ENCODE measurements at places on chromosomes 5 and 9.

GRCh38 chr5:50576265-50576664 is 90.2 kb upstream of the PARP8 start:
- no peak for DNase-seq

DNA sequence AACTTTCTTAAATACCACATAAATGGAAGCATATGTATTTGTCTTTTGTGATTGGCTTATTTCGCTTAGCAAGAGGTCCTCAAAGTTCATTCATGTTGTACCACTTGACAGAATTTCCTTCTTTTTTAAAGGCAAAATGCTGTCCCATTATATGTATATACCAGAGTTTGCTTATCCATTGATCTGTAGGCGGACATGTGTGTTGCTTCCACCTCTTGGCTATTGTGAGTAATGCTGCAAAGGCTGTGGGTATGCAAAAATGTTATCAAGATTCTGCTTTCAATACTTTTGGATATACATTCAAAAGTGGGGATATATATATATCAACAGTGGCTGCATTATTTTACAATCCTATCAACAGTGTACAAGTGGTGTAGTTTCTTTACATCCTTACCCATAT is 271.0 kb downstream of the PRR16 start:
- no peak for DNase-seq

DNA sequence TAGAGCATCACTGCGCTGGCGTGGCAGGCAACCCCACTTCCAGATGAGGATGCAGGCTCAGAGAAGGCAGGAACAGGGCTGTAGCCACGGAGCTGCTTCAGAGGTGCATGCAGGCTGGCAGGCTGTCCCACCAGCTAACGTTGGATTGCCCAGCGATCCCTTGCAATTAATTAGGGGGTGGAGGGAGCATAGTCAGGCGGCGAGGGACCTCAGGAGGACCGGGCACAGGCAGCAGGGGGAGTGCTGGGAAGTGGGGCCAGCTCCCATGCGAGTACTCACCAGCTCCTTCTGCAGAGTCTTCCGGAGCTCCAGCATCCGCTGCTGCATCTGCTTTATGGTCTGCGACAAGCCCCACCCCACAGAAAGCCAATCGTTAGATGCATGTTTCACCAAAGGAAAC is 20.3 kb downstream of the ARPC5L start:
- DNase-seq: no peak

- DNase-seq: no peak
Observed at GRCh38 chr9:109487247-109487646, 10.9 kb downstream of the PTPN3 start.

DNA sequence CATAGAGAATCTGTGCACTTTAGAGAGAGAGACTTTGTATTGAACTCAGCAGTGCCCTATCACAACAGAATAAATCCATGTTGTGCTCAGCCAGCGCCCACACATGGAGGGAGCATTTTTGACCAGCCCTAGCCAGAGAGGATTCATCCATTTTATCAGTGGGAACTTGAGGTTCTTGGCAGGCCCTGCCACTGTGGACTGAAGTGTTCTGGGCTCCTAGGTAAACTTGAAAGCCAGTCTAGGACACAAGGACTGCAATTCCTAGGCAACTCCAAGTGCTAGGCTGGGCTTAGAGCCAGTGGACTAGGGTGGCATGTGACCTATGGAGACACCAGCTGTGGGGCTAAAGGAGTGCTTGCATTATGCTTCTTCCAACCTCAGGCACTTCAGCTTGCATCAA is 523.5 kb downstream of the CDH12 start:
- DNase-seq: no peak

DNA sequence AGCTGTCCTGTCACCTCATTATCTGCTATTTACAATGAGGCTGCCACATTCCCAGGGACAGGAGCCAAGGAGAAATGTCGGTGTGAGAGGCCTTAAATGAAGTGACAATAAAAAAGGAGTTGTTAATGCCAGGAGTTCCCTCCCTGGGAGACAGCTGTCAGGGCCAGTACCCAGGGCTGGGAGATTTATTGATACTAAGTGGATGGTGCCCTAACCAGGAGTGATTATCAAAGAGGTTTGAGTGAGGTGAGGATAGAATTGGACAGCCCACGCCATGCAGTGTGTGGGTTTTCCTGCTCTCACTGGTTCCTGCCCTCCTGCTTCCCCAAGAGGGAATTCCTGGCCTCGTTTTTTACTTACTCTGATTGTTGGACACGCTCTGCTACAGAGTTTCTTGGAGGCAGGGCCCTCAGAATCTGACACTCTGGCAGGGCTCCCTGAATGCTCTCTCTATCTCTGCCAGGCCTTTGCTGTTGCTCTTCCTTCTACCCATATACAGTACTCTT is 150.8 kb downstream of the GRIA1 start:
- no peak for DNase-seq

- no peak for DNase-seq
Observed at GRCh38 chr5:140358738-140359310, 1.2 kb upstream of the SLC4A9 start.

DNA sequence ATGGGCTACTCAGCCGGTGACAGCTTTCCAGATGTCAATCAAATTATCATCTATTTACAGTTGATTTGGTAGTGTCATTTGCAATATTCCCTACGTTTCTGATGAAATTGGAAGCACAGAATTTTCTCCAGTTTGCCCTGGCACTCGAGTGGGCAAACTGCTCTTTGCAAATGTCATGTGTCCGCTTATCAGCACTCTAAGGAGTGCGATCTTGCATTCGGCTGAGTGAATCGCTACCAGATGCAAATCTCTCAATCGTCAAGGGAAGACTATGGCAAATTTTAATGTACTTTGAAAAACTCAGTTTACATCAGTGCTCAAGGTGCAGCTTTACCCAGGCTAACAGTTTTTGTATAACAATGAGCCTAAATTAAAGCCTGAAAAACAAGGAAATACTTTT is 66.8 kb downstream of the BNC2 start:
- DNase-seq: no peak

- no peak for DNase-seq
Observed at GRCh38 chr5:9820691-9821449, 190.7 kb upstream of the TAS2R1 start.

GRCh38 chr5:135034236-135034962 is 371 bp upstream of the PITX1 start:
- DNase-seq: peak; percentile 25

- no peak for DNase-seq
Observed at GRCh38 chr9:109699019-109699418, 81.0 kb upstream of the PALM2AKAP2 start.

GRCh38 chr5:14781106-14781505 is 90.5 kb downstream of the ANKH start:
- DNase-seq: no peak

- no peak for DNase-seq
Observed at GRCh38 chr9:251398-251797, 36.7 kb downstream of the DOCK8 start.

- no peak for DNase-seq
Observed at GRCh38 chr5:138969323-138970002, 94.3 kb upstream of the LRRTM2 start.

DNA sequence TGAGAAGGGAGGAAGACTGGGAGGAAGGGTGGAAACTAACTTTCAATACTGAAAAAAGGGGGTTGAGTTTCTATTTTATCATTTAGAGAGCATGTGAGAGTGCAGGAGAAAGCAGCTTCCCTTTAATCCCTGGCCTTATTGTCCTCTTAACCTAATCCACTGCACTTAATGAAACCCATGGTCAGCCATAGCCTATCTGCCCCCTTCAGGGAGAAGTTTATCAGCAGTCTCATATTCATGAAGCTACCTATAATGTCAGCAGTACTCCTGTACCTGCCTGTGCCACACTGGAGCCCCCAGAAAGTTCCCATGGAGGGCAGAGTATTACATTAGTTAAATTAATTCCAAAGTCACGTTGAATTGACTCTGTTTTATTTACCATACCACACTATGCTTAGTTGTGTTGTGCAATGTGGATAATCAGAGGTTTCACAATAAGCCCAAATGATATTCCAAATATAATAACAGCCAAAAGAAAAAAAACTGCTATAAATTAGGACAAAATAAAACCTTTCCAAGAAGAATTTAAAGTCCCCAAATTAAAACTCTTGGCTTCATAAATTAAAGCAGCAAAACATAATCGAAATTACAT is 62.9 kb downstream of the MUSK start:
- no peak for DNase-seq

DNA sequence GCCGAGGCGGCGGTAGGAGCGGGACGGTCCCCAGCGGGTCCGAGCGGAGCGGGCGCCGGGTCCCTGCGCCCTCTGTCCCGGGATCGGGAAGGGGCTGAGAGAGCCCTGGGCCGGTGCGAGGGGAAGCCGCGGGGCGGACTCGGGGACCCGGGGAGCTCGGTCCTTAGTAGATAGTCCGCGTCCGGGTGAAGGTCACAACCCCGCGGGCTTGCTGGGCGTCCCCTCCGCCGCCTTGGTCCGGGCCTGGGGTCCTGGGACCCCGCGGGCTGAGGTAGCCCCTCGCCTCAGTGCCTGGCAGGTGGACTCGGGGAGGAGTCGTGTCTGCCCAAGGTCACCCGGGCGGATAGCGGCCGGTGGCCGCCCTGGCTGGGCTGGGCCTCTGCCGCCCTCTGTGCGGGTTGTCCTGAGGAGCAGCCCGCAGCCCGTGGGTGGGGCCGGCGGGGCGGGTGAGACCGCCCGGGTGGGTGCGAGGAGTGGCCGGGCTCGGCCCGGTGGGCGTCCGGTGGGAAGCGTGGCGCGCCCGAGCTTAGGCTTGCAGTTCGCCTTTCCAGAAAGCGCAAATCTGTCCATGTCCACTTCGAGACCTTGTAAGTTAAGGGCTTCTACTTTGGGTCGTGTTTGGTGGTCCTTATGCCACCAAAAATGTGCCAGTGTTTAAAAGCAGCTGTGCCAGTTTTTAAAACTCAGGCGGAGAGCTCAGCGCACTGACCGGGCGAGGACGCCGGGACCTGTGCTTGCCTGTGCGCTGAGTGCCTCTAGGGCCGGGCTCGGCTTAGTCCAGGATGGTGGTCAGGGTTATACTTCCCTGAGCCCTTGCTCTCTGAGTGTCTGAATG is 554 bp downstream of the SDHA start:
- DNase-seq: no peak

- no peak for DNase-seq
Observed at GRCh38 chr9:121997791-121998190, 95.3 kb downstream of the TTLL11 start.

DNA sequence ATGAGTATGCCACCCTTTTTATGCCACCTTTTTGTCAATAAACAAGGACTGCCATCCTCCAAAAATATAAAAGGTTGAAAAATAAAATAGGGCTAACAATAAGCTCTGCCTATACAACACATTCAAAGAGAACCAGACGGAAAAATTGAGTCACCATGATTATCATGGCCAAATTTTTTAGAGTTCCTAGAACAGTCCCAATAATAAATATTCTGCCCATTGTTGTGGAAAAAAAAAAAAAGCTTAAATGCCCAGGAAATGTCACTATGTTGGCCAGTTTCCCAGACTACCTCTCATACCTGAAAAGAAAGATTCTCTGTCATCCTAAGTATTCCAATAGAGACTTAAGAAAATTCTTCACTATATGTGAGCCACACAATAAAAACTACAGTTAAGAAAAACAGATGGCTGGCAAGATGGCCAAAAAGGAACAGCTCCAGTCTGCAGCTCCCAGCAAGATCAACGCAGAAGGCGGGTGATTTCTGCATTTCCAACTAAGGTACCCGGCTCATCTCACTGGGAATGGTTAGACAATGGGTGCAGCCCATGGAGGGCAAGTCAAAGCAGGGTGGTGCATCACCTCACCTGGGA is 149.0 kb downstream of the TMEM161B start:
- no peak for DNase-seq

Data from activated CD8-positive, alpha-beta memory T cell treated with anti-CD3 and anti-CD28 coated beads, Interleukin-2, amount 50 U/mL, for 4 hours (primary cell).